ENCODE measurements at places on chromosomes 3 and 15.

DNA sequence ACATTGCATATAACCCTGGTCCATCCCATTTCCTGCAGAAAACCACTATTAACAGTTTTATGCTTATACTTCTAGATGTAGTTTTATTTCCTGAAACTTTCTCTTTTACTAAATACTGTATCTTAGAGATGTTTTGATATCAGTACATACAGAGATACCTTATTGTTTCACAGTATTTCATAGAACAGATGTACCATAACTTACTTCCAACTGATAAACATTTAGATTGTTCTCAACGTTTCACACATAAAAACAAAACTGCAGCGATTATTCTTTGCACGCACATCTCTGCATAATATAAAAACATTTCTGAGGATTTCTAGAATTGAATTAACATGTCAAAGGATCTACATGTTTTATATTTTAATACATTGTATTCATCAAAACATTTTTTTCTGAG, 2.6 kb downstream of the ZNF80 start:
- no peak for DNase-seq

- peak; percentile 27 for DNase-seq
Measured at GRCh38 chr3:175146258-175146657, 287.1 kb downstream of the NAALADL2 start.

GRCh38 chr3:9398700-9399336, 1.4 kb downstream of the SETD5 start:
- peak; percentile 50 for DNase-seq

DNA sequence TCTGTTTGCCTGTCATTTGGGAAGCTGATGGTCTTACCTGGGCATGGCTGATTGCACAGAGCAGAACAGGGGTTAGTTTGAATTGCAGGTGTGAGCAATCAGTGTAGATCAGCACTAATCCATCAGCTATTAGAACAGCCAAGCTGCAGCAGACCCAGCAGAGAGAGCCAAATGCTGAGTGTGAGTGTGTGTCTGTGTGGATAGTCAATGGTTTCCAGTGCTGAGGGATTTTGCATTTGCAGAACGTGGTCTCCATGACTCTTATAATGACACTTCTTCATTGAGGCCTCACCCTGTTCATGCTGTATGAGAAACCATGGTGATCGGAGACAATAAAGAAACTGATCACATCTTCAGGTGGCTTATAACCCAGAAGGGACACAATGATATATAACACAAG, 312.1 kb downstream of the SOX2 start:
- no peak for DNase-seq

DNA sequence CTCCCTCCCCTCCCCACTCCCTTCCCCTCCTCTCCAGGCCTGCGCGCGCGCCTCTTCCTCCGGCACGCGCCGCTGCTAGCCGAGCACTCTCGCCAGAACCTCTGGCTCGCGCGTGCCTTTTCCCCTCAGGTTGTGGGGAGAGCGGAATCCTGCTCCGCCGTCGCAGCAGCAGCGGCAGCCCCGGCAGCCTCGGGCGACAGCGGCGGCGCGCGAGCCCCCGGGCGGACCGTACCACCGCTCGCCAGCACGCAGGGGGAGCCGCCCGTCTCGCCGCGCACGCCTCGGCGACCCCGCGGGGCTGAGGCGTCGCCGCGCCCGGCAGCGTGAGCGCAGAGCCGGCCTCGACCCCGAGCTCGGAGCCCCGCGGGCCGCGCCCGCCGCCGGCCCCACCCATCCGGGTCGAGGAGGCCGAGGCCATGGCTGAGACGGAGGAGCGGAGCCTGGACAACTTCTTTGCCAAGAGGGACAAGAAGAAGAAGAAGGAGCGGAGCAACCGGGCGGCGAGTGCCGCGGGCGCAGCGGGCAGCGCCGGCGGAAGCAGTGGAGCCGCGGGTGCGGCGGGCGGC, at the start of gene CDV3:
Gene CDV3, plus strand, starts transcription at position 58 of the 566 bp plus-strand sequence. Its CDS starts 359 bp downstream, at position 417.
- no peak for DNase-seq

DNA sequence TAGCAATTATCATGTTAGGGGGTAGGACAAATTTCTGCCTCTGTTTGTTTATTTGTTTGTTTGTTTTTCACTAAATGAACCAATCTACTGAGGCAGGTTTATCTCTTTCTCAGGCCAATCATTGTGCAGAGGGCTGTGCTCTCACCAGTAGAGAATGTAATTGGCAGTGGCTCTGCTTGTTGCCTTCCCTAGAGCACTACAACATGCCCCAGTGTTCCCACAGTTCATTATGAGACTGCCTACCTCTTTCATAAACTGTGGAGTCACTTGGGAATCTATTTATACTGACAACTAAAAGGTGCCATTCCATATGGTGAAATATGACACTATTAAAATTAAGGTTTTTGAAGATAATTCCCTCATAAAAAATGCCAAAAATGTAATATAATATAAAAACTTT, 196.3 kb upstream of the ALCAM start:
- DNase-seq, result no peak

GRCh38 chr15:74209997-74210671, 7.5 kb upstream of the STRA6 start:
- no peak for DNase-seq

GRCh38 chr3:57852896-57853295, 96.8 kb downstream of the SLMAP start:
- DNase-seq, result no peak

DNA sequence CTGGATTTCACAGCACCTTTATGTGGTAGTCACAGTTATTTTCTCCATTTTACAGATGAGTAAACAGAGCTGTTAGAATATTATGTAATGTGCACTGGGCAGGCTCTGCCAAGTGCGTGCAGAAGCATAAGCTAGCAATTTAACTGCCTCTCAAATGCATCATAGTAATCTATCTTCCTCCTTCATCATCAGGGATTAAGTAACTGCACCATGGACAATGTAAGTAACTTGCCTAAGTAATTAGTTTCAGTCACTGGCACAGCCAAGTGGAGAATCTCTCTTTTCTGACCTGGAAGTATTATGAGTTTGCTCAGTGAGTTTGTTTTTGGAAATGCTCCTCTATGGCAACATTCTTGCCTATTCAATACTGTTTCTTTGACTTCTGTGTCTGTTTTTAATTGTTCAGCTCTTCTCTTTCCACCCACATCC, 260.5 kb downstream of the PTPRG start:
- no peak for DNase-seq

DNA sequence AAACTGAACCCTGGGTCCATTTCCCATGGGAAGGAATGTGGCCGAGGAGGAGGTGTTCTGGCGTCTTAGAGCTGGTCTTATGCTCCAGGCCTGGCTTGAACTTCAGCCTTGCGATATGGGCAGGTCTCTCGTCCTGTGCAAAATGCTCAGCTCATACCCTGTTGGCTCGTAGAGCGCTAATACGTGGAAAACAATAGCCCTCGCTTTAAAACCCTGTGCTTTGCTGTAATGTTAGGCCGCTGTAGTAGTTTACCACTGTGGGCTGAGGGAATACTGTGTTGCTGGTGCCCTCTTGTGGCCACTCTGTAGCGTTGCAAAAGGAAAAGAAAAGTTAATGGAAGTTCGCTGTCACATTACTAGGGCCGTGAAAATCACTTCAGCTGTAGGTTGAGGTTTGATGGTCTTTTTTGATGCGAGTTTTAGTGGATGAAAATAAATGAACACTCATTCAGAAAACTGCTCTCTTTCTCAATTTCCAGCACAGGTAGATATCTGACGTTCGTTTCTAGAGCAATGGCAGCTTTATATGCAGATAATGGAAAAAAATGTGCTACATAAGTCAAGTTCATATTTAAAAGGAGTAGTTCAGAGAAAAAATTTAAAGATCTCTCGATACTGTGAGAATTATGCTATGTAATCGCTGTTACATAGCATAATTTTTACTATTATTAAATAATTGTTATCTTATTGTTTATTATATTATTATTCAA, 92.9 kb downstream of the MCTP2 start:
- peak; percentile 66 for DNase-seq

DNA sequence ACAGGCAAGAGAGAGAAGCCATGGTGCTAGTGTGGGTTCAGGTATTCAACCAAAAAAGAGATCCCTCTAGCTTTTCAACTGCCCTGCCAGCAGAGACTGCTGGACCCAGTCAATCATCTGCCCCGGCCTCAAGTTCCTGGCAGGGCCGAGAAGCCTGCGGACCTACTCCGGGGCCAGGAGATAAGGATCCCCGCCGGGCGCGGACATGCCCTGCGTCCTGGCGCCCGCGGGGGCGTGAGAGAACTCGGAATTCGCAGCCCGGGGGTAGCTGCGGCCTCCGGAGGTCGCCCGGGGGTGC, 821 bp upstream of the MAGI1 start:
- DNase-seq, result no peak

- DNase-seq, result peak; percentile 57
Measured at GRCh38 chr3:177679568-177680471, 482.5 kb upstream of the TBL1XR1 start.

DNA sequence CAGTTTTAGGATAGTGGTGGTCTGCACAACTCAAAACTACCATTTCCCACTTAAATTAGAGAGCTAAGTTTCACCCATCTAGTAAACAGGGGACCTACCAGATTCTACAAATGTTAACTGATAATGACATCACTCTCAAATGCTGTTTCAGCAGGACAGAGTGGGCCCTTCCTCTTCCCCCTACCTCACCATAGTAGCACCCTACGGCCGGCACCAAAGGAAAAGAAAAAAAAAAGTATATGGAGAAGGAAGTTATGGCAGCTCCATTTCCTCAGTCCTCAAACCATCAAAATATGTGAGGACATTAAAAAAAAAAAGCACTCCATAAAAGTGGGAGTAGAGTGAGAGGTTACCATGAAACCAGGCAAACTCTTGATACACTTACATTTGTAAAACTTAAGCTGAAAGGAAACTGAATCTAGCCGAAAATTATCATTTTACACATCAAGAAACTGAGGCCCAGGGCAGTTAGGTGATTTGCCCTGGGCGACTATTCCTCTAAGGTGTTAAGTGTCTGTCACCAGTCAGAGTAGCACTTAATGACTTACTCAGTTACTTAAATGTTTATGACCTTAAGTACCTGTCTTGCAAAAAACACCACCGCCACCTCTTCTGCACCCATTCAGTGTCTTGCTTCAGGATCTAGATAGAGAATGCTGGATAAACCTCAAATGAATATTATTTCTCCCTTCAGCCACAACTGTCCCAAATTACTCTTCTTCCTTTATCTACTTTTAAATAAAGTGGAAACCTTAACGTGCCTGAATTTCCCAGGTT, 2.7 kb downstream of the MSL2 start:
- peak; percentile 34 for DNase-seq

DNA sequence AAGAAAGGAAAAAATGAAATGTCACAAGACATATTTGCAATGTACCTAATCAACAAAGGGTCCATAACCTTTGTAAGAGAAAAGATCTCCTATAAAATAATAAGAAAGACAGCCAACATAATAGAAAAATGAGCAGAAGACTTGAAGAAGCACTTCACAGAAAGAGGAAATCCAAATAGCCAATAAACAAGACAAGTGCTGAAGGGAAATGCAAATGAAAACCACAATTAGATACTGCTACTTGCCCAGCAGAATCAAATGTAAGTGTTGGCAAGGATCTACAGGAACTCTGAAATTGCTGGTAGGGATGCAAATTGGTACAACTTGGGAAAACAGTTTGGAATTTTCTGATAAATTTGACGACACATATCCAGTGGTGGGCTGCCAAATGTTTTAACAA, 15.1 kb upstream of the TOPAZ1 start:
- DNase-seq, result no peak

DNA sequence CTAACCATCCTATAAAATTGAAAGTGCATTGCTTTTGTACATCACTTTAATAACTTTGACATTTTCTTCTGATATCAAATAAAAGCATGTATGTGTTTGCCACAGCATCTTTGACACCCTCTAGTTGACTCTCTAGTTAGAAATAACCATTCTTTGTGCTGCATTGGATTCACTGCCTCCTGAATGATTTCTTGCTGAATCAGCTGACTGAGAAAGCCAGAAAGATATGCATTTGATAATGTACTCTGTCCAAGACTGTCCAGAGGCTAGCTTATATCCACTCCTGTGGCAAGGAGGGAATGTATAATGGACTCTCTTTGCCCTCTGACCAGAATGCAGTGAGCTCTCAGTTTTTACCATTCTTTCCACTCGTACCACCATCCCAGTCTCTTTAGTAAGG, 6.2 kb downstream of the RAB11A start:
- no peak for DNase-seq

GRCh38 chr15:75191235-75191634, 10.4 kb upstream of the C15orf39 start:
- no peak for DNase-seq
